ENCODE measurements at places on chromosomes 3 and 15. TPM values are rescaled to one million over a fixed set of nuclear protein-coding genes. Genes with fewer than 3 reads are reported as not detected.
A peak's percentile ranks its signal among the peaks of the same experiment; 100 is the strongest.

DNA sequence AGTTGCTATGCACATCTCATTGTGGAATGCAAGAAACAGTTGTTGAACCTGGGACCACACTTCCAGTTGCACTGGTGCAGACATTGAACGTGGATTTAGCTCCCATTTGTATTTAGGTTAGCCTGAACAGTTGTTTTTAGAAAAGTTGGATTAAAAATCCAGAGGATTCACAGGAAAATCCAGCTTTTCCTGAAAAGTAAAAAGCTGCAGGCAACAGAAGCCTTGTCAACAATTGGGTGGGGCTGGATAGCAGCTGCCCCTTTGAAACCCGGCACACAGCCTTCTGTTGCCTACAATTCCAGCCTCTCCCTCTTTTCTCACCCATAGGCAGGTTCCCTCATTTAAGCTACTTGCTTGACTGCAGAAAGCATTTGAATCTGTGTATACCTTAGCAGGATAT lies 165.3 kb upstream of the TBL1XR1 start:
- no peaks in the 10 kb centered on the region for H3K36me3 ChIP-seq
- DNase-seq = no peak
- H3K4me3 ChIP-seq = no peak overlapping the region
- no peaks in the 10 kb centered on the region for H3K27me3 ChIP-seq

GRCh38 chr15:26298010-26298658 lies 435.0 kb upstream of the ATP10A start:
- H3K4me1 ChIP-seq = no peaks in the 10 kb centered on the region
- DNase-seq = no peak
- no peak overlapping the region for H3K27ac ChIP-seq
- peaks cover 10% of the 10 kb centered on the region for H3K27me3 ChIP-seq
- H3K4me3 ChIP-seq = no peak overlapping the region

DNA sequence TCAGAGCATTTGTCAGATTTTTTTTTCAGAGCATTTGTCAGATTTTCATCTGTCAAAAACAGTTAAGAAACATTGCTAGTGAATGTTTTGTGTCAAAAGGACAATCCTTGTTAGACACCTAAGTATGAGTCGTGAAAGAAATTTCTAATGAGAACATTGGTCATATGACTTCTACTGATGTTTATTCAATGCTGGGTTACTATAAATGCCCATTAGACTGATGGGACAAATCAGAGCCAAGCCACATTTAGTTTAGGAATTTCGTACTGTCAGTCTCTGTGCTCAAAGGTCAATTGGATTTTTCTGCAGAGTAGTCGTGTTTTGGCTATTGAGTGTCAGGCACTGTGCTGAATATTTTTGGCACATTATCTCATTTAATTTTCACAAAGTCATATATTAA lies 31.6 kb downstream of the TSC22D2 start:
- no peak for DNase-seq
- peaks cover 9% of the 10 kb centered on the region for H3K36me3 ChIP-seq
- peaks cover 18% of the 10 kb centered on the region for H3K4me1 ChIP-seq

DNA sequence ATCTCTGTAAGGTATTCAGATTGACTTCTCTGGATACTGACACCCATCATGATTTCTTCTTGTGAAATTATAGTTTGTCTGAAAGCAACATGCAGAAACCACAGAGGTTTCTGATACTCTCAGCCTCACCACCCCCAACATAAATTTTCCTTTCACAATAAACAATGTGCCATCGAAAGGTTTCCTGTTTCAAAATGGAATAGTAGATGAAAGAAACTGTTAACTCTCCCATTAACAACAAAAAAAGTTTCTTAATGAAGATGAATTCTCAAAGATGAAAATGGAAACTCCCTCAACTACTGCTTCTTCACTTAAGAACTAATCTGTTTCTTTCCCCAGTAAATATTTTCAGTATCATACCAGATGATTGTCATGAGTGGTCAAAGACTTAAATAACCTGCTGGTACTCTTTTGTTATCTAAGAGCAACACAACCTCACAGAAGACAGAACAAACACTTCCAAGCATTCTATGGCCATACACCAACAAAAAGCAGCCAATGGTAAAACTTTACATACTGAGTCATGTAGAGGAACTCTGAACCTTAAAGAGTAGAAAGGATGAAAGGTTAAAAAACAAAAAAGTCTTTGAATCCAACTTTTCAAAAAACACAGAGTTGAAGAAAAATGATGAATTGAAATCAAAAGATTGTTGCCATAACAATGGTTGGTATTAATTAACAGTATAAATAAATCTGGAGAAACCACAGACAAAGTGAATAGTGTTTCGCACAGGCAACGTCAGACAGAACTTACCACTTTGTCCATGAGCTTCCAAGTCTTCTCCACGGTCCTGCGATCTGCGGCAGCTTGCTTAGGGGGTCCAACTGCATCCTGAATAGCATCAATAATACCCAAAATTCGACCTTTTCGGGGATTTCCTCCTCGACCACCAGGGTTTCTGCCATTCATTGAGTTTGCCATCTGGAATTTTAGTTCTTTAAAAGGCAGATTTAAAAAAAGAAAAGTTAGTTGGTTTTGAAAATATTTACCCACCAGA lies 1.9 kb downstream of the CBLB start:
- peaks cover 10% of the 10 kb centered on the region for H3K36me3 ChIP-seq
- H3K27ac ChIP-seq = peak overlapping the region; percentile 100
- peak; percentile 31 for DNase-seq
- H3K4me3 ChIP-seq = peak overlapping the region; percentile 99
- peaks cover 50% of the 10 kb centered on the region for H3K4me1 ChIP-seq

CAPN3 gene
- 0.48 TPM for polyA plus RNA-seq

ANKDD1A gene
- polyA plus RNA-seq = 0.06 TPM

DNA sequence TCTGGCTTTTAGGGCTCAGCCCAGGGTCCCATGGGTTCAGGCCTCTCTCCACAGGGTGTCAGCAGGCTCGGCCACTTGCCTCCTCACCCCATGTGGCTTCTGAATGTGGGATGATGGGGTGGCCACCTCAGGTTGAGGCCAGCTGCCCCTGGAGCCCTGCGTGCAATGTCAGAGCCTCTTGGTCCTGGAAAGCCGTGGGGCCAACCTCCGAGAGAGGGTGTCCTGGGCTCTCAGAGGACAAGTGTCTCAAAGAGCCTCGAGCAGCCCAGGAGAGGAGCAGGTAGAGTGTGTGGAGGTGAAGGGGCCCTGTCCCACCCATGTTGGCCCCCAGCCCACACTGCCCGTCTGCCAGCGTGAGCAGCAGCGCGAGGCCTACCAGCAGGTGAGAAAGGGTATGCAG lies 86.0 kb downstream of the PLXNA1 start:
- H3K27ac ChIP-seq = no peak overlapping the region
- peaks cover 2% of the 10 kb centered on the region for H3K4me1 ChIP-seq
- peaks cover 28% of the 10 kb centered on the region for H3K27me3 ChIP-seq
- H3K4me3 ChIP-seq = no peak overlapping the region
- DNase-seq = no peak

GREM1 gene
- not detected for polyA plus RNA-seq

- no peak for DNase-seq
- H3K36me3 ChIP-seq = no peaks in the 10 kb centered on the region
- H3K27me3 ChIP-seq = no peaks in the 10 kb centered on the region
- H3K4me3 ChIP-seq = peak overlapping the region; percentile 30
- peak overlapping the region; percentile 71 for H3K27ac ChIP-seq
Observed at GRCh38 chr3:177647341-177647740, 450.1 kb upstream of the TBL1XR1 start.

DNA sequence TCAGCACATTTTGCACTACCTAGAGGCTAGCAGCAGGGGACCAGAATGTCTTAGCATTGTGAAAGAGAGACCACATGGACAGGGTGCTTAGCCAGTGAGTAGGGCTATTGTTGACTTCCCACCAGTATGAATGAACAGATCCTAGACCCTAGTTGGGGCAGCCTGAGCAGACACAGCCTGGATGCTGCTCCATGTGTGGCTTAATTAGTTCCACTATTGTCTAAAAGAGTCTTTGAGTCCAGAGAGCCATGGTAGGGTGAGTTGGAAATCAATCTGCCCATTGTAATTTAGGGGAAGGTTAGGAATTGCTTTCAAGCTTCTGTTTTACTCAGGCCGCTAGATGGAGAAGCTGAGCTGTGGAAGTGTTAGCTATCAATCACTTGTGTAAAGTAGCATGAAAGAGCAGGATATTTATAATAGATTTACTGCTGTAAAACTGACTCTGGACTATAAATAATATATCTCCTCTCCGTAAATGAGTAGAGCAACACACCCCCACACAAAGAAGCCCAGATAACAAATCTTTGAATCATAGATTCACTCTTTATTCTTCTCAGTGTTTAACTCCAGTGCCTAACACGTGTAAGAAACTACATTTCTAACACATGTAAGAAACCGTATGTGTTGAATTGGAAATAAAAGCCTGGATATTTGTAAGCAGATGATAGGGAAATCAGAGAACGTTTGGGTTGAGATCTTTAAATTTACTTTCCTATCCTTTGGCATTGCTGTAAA lies 4.1 kb upstream of the GCSAM start:
- peak; percentile 13 for DNase-seq
- no peak overlapping the region for H3K4me3 ChIP-seq
- no peaks in the 10 kb centered on the region for H3K36me3 ChIP-seq
- peak overlapping the region; percentile 53 for H3K27ac ChIP-seq
- H3K27me3 ChIP-seq = no peaks in the 10 kb centered on the region
- H3K4me1 ChIP-seq = peaks cover 21% of the 10 kb centered on the region

DNA sequence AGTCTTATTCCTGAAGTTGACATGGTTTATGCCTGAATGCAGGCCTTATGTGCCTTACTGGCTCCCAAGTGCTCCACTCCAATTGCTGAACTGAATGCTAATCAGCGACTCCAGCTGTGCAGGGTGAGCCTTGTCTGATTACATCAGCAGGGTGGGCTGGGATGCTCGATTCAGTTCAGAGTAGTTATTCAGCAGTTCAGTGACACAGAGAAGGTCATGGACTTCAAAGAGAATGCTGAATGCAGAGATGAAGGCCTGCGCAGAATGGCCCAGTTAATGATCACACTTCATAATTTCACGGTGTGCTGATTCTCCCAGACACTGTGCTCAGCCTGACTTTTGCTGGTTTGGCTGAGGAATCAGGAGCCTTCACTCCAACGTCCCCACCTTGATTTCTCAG lies 63.6 kb downstream of the CLDN1 start:
- peaks cover 3% of the 10 kb centered on the region for H3K27me3 ChIP-seq
- no peak overlapping the region for H3K4me3 ChIP-seq
- no peaks in the 10 kb centered on the region for H3K4me1 ChIP-seq
- DNase-seq = no peak
- no peaks in the 10 kb centered on the region for H3K36me3 ChIP-seq
- no peak overlapping the region for H3K27ac ChIP-seq

C2CD4A gene
- polyA plus RNA-seq = not detected

DNA sequence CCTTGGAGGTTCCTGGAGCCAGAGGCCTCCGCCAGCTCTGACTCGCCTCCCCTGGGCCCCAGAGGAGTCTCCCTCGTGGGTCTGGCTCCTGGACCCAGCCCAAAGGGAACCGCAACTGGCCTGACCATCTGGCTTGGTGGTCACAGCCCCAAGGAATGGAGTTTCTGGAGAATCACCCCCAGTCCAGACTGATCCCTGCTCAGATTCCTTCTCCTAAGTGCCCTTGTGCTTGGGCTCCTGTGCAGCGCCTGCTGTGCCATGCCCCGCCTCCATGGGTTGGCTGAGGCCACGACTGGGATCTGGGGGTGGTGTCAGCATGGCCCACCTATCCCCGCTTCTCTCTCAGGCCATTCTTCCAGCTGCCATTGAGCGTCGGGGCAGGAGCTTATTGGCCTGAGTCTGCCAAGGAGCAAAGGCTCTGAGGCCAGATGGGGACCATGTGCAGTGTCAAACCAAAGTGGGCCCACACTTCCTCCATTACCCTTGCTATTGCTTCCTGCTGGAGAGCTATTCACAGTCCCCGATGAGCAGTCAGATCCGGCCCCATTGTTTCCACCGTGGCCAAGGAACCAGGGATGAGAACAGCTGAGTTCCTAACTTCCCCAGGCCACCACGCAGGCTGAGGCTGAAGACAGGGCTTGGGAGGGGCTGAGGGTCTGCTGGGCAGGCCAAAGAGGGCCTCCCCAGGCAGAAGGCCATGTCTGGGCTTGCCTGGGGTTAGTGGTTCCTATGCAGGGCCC lies 19.0 kb downstream of the CSPG4 start:
- H3K27ac ChIP-seq = no peak overlapping the region
- peaks cover 28% of the 10 kb centered on the region for H3K4me1 ChIP-seq
- H3K36me3 ChIP-seq = no peaks in the 10 kb centered on the region
- H3K4me3 ChIP-seq = no peak overlapping the region
- DNase-seq = no peak

ACSBG1 gene
- not detected for polyA plus RNA-seq

DNA sequence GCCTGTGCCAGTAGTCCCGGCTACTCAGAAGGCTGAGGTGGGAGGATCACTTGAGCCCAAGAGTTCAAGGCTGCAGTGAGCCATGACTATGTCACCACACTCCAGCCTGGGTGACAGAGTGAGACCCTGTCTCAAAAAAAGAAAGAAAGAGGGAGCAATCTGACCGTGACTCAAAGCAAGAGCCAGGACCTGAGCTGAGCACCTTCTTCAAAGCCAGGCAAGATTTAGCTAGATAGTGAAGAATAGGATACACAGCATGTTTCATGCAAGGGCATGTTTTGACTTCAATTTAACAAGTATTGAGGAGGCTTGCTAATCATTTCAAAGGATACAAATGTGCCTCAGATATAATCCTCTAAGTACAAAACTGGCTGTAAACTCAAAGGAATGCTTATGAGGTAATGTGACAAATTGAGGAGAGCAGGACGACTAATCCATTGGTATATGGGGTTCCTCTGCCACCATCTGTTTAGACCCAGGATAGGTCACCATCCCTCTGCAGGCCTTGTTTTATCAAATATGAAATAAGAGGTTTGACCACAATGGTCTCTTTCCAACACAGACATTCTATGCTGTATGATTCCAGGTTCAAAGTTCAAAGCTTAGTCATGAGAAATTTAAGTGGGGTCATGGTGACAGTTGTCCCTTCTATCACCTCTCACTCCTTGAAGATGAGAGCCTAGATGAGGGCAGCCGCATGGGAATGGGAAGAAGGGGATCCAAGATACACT lies 33.2 kb downstream of the RAB27A start:
- H3K27me3 ChIP-seq = no peaks in the 10 kb centered on the region
- DNase-seq = no peak
- peak overlapping the region; percentile 97 for H3K27ac ChIP-seq

RASL12 gene
- polyA plus RNA-seq = not detected

DNA sequence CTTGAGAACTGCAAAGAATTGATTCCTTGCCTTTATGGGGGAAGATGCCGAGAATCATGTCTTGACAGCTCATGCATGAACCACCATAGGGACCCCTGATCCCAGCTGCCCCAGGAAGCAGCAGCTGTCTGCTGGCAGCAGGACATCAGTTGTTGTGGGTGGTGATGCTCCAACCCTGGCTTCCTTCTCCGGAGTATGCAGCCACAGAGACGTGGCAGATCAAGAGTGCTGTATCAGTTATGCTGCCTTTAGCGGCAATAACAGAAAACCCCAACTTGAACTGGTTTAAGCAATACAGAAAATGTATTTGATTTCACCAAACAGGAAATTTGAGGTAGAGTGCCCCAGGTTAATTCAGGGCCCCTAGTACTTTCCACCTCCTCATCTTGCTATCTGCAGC lies 92.2 kb upstream of the TNFAIP8L3 start:
- no peaks in the 10 kb centered on the region for H3K36me3 ChIP-seq
- no peaks in the 10 kb centered on the region for H3K4me1 ChIP-seq
- H3K27me3 ChIP-seq = peaks cover 2% of the 10 kb centered on the region
- H3K4me3 ChIP-seq = no peak overlapping the region
- no peak for DNase-seq

Data from naive thymus-derived CD8-positive, alpha-beta T cell (primary cell).